ENCODE measurements at places on chromosomes 6 and 20. TPM values are rescaled to one million over a fixed set of nuclear protein-coding genes. Genes with fewer than 3 reads are reported as not detected.

GRCh38 chr20:16007962-16008361 lies 565.3 kb downstream of the KIF16B start:
- no peak for DNase-seq

DNA sequence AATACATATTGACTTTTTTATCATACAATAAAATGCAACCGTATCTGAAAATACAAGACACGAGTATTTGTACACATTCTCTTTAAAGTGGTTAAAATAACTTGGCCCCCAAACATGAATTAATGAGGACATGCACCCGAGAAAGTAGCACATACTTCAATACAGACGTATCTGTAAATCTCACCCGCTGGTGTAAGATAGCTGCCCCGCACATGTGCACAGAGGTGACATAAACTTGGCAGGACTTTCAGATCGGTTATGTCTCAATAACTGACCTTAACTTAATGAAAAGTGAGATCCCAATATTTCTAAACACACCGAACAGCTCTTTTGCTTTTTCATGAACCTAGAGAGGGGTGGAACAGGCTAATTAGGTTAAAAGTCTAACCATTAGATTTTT lies 91.5 kb upstream of the RPS6KA2 start:
- no peak for DNase-seq

DNA sequence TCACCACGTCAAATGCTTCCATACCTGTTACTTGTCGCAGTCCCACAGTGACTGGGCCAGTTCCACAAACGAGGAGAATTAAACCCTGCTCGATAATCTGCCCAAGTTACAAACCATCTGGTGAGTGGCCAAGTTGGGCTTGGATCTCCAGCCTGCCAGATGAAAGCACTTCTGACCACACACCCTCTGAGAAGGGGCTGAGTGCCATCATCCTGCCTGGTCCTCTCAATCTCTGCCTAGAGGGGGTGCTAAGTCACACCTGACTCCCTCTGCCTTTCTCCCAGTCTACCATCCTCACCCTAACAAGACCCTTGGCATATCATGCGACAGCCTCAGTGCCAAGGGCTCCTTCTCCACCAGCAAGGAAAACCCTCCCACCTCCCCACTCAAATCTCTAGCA lies 15.8 kb downstream of the RRP36 start:
- no peak for DNase-seq

GRCh38 chr6:4565301-4566250 lies 210.6 kb upstream of the CDYL start:
- DNase-seq, result no peak

SLC24A3 gene
- total RNA-seq, result not detected

ANKRD6 gene
- total RNA-seq, result 0.28 TPM

FAM162B gene
- total RNA-seq, result 3.2 TPM

NFKBIE gene
- total RNA-seq, result 7.5 TPM

NRN1 gene
- not detected for total RNA-seq
